ENCODE measurements at places on chromosomes 7 and 10.

GRCh38 chr10:34759161-34759836, 55.8 kb downstream of the PARD3 start:
- DNase-seq: no peak

- no peak for DNase-seq
Measured at GRCh38 chr7:3616306-3616705, 315.3 kb downstream of the SDK1 start.

GRCh38 chr7:92763636-92764423, 72.5 kb downstream of the CDK6 start:
- DNase-seq: no peak

DNA sequence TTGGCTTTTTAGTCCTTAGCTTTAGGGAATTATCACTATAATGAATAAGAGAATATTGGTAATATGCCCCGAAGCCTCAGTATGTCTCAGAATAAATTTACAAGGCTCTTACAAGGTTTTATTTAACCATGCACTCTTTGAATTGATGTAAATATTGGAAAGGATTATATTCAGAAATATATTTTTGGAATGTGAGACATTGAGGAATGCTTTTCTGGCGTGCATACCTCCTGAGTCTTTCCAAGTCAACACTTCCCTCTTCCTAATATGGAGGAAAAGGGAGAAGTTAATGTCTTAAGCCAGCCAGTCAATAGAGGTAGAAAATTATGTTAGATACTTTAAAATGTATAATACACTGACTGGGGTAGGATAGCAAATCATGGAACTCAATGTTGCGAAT, 1.2 kb upstream of the OR2F1 start:
- no peak for DNase-seq

DNA sequence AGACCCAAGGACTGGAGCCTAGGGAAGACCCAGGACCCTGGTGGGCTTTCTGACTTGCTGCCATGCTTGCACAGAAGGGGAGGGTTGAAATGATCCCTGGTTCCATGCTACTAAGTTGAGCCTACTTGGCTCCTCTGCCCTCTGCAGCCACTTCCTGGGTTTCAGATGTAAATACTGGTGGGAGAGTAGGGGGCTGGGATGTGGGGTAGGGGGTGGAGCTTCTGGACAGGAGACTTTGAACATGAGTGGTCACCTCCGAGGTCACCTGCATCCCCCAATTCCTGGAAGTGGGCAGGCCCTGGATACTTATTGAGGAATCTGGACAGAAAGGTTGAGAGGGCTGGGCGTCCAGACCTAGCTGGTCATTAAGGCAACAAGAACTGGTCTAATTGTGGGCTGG, 2.9 kb upstream of the ZMIZ1 start:
- DNase-seq: no peak

DNA sequence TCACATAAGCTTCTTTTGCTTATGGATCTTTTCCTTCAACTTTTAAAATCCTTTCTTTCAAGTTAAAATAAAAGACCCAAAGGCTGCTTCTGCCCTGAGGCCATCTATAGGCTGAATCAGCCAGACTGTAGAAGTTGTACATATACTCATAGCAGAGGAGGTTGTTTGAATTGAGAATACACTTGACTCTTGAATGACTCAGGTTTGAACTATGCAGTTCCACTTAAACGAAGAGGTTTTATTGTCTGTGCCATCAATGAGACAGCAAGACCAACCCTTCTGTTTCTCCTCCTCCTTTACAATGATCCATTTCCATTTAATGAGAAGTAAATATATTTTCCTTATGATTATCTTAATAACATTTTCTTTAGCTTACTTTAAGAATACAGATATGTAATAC, 5.8 kb downstream of the ZNF365 start:
- no peak for DNase-seq
